ENCODE measurements at places on chromosomes 3 and 15.

DNA sequence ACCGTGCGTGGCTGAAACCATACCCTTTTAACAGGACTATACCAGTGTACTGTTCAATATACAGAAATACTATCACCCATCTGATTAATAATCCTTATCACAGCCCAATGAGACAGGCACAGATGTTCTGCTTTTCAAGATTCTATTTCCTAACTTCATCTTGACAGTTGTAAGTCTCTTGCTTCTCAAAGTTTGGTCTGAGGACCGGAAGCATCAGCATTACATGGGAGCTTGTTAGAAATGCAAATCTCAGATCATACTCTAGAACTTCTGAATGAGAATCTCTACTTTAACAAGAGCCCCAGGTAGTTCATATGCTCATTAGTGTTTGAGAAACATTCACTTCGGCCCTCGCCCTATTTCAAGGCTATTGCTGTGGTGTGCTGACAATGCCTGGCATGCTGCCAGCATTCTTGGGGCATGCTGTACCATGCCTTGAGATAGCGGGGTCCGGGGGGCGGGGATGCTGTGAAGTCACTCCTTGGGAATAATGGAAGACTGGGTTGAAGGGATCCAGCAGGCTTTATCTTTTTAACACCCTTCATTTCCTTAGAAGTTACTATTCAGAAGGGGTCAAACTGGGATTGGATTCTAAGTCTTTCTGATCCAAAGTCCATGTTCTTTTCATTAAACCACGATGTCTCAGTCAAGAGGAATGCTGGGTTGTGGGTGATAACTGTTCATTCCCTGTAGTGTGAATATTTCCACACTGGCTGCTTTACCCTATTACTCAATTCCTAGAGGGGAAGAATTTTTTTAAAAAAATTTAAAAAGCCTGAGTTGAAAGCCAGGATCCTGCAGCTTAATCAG lies 194.7 kb downstream of the LPP start:
- DNase-seq: peak; percentile 92

DNA sequence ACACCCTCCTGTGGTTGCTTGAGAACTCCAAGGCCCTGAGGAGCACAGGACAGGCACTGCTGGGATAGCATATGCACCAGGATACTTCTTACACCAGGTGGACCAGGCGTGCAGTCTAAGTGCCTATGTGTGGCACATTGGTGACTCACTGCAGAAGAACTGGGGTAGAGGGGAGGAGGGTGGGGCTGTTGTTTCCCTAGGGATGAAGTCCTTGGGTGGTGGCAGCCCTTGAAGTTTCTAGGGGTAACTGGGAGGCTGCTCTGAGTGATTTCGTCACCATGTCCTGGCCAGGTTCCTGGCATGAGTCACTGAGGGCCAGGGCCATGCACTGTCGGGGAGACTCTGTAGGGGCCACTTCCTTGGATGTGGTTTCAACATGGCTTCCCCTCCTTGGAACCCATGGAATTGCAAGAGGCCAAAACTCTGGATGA lies 15.9 kb downstream of the MYZAP start:
- peak; percentile 36 for DNase-seq

DNA sequence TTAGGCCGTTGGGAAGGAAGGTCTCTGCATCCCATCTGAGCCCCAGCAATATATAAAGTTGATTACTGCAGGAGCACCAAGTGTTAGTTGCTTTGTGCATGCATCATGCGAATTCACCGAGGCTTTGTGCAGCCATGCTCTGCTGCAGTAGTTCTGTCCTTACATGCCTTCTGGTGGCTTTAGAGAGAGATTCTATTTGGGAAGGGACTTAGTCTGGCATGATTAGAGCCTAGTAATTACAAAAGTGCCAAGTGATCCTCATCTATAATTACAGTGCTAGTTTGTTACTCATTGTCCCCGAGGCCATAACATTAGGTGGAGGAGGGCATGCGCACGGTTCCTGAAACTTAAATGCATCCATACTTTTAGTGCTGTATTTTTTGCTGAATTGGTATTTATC lies 353.6 kb downstream of the CNTN4 start:
- DNase-seq: no peak

DNA sequence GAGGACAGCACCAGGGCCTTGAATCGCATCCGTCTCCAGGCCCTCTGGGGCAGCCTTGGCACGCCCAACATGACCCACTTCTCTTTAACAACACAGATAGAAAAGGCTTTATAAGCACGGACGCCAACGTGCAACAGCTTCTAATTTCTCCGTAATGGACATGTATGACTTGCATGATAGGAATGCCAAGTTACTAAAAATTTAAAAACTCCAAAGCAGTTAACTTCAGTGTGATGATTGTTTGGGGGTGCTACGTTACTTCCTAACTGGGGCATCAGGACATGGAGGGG lies 30.9 kb upstream of the SNRPA1 start:
- no peak for DNase-seq

- no peak for DNase-seq
These were observed 135.8 kb downstream of the LRRK1 start for GRCh38 chr15:101054991-101055390.

GRCh38 chr3:150222691-150223489 lies 185.2 kb upstream of the TSC22D2 start:
- DNase-seq: no peak

DNA sequence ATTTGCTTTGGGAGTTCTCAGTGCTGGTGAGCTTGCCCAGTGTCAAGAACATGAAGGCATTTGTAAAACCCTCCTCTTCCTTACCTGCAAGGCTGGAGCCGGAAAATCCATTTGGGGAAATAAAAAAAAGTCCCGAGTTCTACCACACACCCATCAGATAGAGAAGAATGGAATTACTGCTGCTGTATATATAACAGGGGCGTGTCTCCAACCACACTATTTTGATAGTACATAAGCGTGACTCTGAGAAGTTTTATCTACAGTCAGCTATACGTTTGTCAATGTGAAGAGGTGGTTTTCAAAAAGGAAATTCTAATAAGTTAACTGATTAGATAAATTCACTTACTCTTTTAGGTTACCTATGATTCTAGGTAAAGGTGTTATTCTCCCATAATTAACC lies 1.3 kb upstream of the CPA3 start:
- no peak for DNase-seq

GRCh38 chr3:85740561-85740960 lies 781.8 kb downstream of the CADM2 start:
- DNase-seq: no peak

DNA sequence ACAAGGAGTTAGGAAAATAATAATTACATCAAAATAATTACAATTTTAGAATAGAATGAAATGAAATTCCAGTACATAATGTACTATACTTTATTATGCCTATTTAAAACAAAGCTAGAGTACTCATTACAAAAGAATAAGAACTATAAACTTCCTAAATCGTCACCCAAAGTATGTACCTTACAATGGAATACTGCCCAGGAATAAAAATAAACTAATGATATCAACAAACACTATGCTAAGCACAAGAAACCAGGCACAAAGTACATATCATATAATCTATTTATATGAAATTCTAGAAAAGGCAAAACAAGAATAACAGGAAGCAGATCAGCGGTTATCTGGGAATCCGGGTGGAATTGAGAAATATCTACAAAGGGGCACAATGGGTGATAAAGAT lies 84.7 kb downstream of the MYO9A start:
- no peak for DNase-seq

GRCh38 chr3:146342989-146343388 lies 92.1 kb upstream of the PLSCR4 start:
- no peak for DNase-seq

DNA sequence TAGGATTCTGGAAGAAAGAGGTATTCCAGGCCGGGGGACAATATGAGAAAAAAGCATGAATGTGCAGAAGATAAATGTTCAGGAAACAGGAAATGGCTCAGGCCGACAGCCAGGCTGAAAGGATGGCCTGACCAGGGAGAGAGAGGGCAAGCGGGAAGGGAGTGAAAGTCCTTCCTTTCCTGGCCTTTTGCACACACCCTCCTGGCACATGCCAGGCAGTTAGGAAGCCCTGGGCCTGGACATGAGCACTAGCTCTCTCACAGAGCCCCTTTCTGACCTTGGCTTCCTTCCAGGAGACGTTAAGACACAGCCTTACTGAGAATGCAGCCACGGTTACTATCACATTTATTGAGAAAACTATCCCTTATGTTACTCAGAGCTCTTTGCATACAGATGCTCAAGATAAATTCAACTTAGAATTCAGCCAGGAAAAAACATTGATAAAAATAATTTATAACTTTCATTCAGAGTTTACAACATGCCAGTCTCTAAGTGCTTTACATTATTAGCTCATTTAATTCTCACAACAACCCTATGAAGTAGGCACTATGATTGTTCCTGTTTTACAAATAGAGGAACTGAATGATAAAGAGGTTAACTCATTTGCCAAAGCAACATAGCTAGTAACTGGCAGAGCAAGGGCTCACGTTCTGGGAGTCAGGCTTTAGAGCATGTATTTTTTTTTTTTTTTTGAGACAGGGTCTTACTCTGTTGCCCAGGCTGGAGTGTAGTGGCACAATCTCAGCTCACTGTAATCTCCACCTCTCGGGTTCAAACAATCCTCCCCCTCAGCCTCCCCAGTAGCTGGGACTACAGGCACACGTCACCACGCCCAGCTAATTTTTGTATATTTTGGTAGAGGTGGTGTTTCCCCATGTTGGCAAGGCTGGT lies 39.4 kb upstream of the SMAD3 start:
- DNase-seq: no peak

- DNase-seq: no peak
These were observed 614.8 kb downstream of the DIPK2A start for GRCh38 chr3:144586382-144586781.

- DNase-seq: no peak
These were observed 50.1 kb upstream of the DYNC1LI1 start for GRCh38 chr3:32620611-32621310.

GRCh38 chr3:56613016-56613415 lies 56.0 kb downstream of the CCDC66 start:
- no peak for DNase-seq

- no peak for DNase-seq
These were observed 13.1 kb upstream of the PLA2G4D start for GRCh38 chr15:42107473-42107872.

DNA sequence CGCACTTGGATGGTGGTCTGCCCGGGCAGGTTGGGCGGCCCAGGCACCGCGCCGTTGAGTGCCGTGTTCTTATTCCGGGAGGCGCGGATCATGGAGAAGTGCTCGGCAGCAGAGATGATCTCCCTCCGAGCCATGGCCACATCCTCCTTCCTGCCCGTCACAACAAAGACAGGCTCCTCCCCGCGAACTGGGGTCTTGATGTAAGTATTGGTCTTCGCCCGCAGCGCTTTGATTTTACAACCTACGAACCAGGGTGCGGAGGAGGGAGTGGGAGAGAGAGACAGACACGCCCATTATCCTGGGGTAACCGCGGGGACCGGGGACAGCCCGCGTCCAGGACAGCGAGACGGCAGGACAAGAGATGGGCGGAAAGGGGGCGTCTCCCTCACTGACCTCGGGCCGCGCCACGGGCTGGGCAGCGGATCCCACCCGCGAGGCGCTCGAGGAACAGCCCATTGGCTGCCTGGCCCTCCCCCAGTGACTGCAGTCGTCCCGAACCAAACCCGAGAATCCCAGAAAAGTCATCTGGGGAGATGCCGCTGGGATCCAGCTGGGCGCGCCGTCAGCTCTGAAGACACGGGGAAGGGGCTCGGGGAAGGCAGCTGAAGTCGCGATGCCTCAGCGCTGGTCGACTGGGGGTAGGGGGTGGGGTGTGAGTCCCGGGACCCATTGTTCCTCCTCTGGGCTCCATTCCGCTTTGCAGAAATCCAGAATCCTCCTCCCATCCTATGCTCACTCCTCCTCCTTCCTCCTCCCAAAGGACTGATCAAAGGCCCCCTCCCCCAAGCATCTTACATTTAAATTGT lies 1.2 kb downstream of the MEX3B start:
- peak; percentile 19 for DNase-seq

DNA sequence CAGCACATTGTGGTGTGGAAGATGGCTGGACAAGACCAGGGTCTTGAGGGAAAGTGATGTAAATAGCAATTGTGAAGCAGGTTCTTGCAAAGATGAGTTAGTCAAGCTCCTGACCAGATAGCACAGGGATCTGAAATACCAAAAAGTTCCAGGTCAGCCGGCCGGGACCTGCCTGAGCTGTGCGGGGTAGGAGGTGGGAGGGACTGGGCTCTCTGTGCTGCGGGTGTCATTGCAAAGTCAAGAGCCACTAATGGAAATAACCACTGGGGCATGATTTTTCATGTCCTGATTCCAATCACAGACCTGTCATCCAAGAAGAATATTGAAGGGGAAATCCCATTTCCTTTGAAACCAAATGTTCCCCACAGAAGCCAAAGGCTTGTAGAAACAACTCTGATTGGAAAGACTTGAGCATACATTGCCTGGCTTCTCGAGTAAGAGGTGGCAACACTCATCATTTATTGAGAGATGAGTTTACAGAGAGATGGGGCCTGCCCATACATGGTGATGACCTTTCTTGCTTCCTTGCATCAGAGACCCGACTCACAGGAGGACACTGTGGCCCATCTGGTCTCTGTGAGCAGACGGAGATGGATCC lies 44.2 kb upstream of the KY start:
- peak; percentile 94 for DNase-seq

DNA sequence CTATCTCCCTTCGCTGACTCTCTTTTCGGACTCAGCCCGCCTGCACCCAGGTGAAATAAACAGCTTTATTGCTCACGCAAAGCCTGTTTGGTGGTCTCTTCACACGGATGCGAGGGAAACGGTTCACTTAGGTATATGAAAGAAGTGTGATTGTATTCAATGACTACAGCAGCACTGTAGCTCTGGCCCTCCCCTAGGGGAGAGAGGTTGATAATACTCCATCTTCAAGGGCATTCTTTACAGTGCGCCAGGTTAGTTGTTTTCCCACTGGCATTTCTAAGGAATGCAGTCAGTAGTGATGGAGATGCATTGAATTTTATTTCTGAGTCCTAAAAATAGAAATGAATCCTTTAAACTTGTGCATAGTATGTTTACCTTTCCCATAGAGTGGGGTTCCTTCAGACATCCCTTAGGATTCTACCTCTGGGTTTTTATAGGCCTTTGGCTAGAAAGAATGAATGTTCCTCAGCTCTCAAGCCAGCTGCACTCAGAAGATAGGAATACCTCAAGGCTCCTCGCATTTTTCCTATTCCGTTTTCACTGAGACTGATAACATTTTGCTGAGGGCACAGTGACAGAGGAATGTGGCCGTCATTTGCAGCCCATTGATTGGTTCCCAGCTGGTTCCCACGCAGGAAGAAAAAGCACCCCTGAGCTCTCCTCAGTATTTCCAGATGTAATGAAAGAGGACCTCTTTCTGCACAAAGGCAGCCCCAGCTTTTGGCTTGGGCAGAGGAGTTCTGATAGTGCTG lies 131.8 kb upstream of the C2CD4B start:
- DNase-seq: no peak

GRCh38 chr3:160115387-160115786 lies 109.8 kb upstream of the C3orf80 start:
- no peak for DNase-seq

GRCh38 chr3:39531665-39532064 lies 64.2 kb downstream of the MOBP start:
- DNase-seq: peak; percentile 43

DNA sequence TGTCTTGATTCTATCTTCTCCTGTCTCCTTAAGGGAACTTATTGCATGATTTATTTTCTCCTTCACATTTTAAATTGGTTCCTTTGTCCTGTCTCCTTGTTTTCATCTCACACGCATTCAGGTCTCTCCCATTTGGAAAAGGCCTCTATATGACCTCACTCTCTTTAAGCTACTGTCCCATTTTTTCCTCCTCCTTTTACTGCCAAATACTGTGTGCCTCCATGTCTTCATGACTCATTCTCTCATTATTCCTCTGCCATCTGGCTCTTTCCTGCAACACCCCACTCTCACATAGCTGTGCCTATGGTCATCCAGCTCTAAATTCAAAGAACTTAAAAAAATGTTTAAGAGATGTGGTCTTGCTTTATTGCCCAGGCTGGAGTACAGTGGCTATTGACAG lies 48.0 kb downstream of the TYRO3 start:
- peak; percentile 50 for DNase-seq

Measured in foreskin keratinocyte (primary cell).